ENCODE measurements at places on chromosomes 7 and 10. TPM values are rescaled to one million over a fixed set of nuclear protein-coding genes. Genes with fewer than 3 reads are reported as not detected.

Gene FGFR2
- total RNA-seq, result 8.9 TPM

Gene GGCT
- total RNA-seq, result 42.0 TPM

Gene CCDC3
- 0.17 TPM for total RNA-seq

Gene LRGUK
- total RNA-seq, result 0.41 TPM

DNA sequence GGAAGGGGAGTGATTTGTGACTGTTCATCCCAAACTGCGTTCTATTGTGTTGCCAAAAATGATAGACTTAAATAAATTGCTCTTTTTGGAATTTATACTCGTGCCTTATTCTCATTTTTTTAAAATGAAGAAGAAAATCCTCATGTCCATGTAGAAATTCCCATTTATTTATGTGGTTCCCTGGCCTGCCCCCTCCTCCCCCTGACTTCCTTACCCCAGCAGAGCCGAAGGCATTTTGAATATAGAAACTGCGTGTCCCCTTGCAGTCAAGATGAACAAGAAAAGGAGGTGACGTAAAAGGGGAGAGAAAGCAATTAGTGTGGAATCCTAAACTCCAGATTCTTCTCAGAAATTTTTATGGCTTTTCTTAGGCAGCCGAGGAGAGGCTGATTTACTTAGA is 126.1 kb downstream of the FAM204A start:
- no peak for DNase-seq

DNA sequence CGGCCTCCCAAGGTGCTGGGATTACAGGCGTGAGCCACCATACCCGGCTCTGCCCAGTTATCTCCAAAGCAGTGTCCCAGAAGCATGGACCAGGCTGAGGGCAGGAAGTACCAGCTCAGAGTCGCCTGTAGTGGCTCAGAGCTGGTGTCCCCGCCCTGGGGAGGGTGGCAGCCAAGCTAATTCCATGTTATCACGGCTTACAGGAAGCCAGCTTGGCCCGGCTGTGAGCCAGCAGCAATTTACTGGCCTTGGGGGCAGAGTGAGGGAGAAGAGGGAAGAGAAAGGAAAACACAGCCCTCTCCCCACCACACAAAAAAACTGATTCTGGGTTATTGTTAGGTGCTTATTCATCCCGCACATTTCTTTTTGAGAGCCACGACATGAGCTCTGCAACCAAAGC is 88.1 kb downstream of the HIP1 start:
- DNase-seq, result no peak

DNA sequence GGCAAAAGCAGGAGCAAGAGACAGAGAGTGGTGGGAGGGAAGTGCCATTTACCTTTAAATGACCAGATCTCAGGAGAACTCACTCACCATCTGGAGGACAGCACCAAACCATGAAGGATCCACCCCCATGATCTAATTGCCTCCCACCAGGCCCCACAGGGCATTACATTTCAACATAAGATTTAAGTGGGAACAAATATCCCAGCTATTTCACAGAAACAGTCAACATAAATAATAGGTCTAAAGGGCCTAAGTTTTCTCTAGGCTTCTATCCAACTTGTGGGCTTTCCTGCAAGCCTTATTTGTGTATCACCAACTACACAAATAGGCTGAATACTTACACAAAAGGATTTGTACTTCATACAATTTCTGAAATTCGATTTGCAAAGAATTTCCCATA is 196.8 kb upstream of the POT1 start:
- no peak for DNase-seq

GRCh38 chr7:23404546-23405239 is 65.6 kb downstream of the IGF2BP3 start:
- DNase-seq, result no peak

Data from kidney epithelial cell (primary cell).